ENCODE measurements at places on chromosomes 1 and 21.

DNA sequence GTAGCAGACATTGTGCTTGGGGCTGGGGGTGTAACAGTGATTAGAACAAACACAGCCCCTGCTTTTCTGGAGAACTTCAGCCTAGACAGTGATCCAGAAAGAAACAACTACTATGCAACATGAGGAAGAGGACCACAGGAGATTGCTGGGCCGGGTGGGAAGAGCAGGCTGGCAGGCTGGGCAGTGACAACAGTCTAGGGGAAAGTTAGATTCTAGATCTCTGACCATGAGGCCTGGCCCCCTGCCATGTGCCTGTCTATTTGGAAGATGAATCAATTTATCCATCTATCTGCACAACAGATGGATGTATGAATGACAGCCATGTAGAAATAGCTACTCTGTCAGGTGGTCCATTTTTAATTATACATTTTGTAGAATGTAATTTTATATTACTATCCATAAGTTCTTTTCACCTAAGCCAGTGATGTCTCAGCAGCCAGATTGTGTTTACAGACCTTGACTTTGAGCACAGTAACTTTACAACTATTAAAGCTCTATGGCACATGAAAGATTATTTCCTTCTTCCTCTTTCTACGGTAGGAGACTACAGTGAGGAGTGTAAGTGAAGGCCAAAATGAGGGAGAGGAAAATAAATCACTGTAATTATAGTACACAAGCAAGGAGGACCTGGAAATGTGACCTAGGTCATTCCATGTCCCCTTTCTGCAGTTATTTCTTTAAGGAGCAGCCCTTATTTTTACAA, 15.5 kb downstream of the CLIC6 start:
- no peak for DNase-seq

- no peak for DNase-seq
These were observed 123.3 kb downstream of the GRIK3 start for GRCh38 chr1:36910886-36911540.

DNA sequence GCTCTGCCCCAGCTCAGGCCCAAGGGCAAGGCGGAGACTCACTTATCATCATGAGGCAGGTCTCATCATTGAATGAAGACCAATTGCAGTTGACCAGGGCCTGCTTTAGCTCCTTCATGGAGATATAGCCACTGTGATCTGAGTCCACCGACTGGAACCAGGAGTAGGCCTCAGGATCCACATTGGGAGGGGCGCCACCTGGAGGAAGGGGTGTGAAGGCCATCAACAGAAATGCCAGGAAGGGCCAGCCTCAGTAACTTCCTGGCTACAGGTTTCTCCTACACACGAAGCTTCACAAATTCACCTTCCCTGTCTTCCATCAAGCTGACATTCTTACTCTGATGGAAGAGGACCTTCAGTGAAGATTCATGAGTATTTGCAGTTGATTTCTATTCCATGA, 11.6 kb downstream of the PEF1 start:
- no peak for DNase-seq

GRCh38 chr1:181396171-181396670, 87.1 kb upstream of the CACNA1E start:
- DNase-seq, result no peak

- DNase-seq, result no peak
These were observed 171.5 kb downstream of the AJAP1 start for GRCh38 chr1:4825800-4826450.

Measured in iPS DF 19.7 (cell line).